ENCODE measurements at places on chromosomes 13 and 19.

DNA sequence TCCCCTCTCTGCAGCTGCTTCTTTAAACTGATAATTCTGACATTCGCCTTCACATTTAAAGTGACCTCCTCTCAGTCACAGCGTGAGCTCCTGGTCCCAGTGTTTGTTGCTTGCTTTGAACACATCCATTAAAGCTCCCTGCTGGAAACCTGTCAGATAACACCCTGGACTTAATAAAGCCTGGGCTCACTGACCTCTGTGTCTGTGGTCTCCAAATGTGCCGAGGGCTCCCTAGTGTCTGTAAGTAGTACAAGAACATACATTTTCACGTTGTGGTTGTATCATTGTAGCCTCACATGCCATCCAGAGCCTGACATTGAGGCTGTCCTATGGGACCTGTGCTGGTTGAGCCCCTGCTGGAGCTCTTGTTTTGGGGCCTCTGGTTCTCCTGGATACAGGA, 2.6 kb upstream of the PSG4 start:
- no peak for DNase-seq

GRCh38 chr19:3304871-3305423, 61.4 kb upstream of the NFIC start:
- DNase-seq, result peak; percentile 45

DNA sequence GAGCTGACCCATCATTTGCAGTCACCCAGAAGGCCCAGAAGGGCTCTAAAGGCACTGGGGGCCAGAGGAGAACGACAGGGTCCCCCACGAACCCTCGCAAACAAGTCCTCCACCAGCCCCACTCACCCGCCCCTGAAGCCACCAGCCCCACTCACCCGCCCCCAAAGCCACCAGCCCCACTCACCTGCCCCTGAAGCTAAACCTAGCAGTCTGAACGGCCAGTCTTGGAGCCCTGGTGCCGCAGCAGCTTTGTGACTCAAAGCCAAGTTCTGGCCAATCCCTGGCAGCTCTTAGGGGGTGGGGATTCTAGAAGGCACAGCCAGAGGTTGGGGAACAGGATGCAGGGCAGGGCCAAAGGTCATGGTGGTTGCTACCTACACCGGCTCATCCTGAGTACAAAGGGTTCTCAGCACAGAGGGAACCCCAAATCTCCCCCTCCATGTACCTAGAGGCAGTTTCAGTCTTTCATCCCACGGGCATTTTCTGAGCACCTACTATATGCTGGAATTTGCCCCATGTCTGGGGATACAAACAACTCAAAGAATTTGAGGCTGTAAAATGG, at the start of gene IQCN:
IQCN (minus strand) TSS at position 234 of the 562 bp plus-strand sequence. CDS start 4,974 bp downstream, outside the sequence.
- DNase-seq, result no peak

GRCh38 chr13:99426426-99426825, 74.8 kb upstream of the TM9SF2 start:
- DNase-seq, result no peak

DNA sequence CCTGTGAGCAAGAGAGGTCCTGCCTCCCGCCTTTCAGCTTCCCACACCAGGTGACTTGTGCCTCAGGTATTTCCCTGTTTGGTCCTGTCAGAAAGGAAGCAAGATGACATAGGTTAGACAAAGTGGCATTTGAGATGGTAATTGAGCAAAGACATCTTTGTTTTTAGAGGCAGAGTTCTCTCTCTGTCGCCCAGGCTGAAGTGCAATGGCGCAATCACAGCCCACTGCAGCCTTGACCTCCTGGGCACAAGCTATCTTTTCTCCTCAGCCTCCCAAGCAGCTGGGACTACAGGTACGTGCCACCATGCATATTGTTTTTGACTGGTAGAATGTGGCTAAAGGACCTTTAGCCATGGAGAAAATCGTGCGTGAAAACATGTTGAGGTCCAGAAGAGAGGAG, 339.1 kb downstream of the FGF9 start:
- no peak for DNase-seq

DNA sequence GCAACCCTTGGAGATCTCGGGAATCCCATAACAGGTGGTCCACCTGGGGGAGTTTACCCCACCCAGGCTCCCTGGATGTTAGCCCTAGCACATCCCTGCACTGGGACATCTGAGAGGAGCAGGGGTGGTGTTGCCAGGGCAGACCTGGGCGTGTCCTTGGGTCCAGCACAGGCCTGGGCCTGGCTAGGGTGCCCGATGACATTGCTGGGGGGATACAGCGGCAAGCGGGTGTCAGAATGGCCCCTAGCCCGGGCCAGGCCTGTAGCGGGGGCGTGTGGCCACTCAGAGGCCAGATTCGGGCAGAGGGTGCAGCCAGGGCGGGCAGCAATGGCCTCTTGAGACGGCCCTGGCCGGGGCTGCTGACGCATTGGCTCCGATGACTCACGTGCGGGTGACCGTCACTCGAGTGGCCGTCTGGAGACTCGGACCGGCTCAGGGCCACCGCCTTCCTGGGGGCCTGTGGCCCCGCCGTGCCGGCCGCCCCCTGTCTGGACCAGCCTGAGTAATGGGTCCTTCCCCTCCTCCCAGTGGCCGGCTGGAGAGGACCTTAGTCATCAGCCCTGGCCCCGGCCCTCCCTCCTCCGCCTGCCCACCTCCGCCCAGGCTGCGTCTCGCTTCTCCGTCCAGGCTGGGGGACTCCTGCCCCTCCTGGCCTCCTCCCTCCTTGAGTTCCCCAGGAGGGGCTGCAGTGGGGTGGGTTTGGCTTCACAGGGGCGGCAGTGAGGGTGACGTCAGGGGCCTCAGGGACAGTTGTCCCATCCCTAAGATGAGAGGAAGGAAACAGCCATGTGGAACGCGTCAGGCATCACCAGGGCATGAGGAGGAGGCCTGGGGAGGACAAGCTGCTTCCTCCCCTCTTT, 23.2 kb upstream of the CRTC1 start:
- DNase-seq, result no peak

All from stimulated activated CD8-positive, alpha-beta memory T cell treated with anti-CD3 and anti-CD28 coated beads, Interleukin-12 subunit alpha, Interleukin-12 subunit beta, amount 100 ng/mL, for 4 hours (primary cell).